ENCODE measurements at places on chromosomes 7 and 10.

DNA sequence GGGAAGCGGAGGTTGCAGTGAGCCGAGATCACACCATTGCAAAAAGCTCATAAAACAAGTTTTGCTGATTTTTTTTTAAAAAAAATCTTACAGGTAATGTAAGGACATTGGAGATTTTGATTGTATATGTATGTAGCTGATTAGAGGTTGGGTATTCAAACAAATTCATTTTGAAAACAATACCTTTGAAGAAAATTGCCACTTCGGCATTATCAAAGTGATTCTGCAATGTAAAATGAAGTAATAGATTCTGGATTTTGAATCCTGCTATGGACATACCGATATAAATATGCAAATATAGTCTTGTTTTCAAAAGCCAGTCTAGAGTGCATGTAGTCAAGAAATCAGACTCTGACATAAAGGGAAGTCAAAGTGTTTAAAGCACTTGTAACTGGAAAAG, 12.4 kb upstream of the IGF2BP3 start:
- DNase-seq = no peak

DNA sequence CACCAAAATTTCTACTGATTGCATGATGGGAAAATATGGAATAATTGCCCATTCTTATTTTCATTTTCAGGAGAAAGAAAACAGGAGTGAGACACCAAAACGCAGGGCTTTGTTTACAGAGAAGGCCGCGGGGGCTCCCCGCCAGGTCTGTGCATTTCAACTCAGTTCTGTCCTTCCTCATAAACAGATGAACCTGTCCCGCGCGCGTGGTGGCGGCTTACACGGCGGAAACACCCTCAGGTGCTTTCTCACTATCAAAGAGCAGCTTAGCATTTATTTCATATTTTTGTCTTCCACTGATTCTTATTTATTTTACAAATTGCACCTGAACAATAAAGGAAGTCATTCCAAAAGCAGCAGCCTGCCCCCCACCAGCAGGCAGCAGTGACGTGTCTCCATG, 579.4 kb downstream of the PTPRN2 start:
- no peak for DNase-seq

- DNase-seq = no peak
These were observed 327.7 kb downstream of the BBS9 start for GRCh38 chr7:33457039-33457438.

GRCh38 chr10:46253076-46254006, 33.5 kb upstream of the ANTXRL start:
- DNase-seq = no peak

DNA sequence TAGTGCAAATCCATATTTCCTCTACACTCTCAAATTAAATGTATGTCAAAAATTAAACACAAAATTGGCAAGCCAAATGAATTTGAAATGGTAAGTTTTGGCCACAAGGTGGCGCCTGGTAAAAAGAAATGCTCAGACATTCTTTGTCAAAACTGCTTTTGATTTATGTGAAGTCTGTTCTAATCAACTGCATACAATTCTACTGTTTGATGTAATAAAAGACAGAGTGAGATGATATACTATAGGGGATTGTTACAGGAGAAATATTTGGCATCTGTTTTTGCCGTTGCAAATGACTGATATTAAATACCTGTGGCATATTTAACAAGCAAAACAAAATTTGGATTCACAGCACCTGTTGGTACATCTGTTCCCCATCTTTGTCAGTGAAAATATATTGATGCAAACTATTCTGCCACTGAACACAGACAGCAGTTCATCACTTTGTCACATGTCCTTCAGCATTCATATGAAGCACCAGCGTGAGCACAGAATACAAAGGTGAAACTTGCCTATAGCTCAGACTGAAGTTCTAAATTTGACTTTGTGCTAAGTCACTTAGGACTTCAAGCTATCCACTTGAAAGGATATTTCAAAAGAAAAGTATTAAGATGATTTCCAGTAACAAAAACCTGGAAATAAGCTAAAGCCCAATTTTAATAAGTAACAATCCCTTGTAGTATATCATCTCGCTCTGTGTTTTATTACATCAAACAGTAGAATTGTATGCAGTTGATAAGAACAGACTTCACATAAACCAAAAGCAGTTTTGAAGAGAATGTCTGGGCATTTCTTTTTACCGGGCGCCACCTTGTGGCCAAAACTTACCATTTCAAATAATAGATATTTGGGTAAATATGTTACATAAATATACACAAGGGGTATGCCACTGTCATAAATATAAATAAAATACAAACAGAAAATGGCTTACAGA, 10.2 kb upstream of the CH25H start:
- DNase-seq = peak; percentile 67

GRCh38 chr10:70586348-70586930, 16.1 kb downstream of the PRF1 start:
- DNase-seq = no peak

- peak; percentile 24 for DNase-seq
These were observed 92.9 kb downstream of the PLXDC2 start for GRCh38 chr10:19908991-19909696.

GRCh38 chr10:43794181-43794815, 145.6 kb upstream of the ZNF32 start:
- no peak for DNase-seq

DNA sequence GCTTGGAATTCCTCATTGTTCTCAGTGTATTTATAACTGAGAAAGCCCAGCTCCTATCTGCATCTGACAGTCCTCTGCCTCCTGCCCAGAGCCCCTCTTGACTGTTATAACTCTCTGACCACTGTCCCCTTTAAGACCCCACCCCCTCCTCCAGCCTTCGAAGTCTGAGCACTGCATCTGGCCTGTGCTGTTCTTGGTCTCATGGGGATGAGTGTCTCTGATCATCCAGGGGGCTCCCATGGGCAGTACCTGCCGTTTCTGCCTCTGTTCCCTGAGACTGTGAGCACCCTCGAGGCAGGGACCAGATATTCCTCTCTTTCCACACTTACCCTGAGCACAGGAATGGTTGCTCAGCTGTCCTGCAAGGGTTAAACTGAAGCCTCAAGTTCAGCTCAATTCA, 7.7 kb downstream of the GHRHR start:
- no peak for DNase-seq

DNA sequence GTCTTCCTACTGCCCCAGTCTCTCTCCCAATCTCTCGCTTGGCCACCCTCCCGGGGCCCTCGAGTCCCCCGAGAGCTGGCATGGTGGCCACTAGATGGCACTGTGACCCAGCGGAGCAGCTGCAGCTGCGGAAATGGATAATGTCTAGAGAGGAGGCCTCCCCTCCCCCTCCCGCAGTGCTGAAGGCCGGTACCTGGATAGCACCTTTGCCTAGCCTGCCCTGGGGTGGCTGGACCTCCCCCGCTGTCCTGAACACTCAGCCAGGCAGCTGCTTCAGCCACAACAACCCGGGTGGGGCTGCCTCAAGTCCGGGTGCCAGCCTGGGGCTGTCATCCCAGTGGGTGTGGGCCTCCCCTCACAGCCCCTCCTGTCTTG, 65.2 kb downstream of the GOLGA7B start:
- DNase-seq = peak; percentile 57

DNA sequence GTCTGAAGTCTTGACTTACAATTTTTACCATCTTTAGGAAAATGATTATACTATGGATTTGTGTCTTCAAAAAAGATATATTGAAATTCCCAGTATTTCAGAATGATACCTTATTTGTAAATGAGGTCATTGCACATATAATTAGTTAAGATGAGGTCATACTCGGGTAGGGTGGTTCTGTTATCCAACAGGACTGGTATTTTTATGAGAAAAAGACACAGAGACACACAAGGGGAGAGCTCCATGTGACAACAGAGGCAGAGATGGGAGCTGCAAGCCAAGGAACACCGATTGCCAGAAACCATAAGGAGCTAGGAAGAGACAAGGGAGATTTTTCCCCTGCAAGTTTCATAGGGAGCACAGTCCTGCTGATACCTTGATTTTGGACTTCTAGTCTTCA, 356.9 kb downstream of the ARL4A start:
- DNase-seq = peak; percentile 1

- no peak for DNase-seq
These were observed 455.5 kb downstream of the PHTF2 start for GRCh38 chr7:78253850-78254725.

Measured in fibroblast of skin of scalp (primary cell).